ENCODE measurements at places on chromosomes 16 and 17.

DNA sequence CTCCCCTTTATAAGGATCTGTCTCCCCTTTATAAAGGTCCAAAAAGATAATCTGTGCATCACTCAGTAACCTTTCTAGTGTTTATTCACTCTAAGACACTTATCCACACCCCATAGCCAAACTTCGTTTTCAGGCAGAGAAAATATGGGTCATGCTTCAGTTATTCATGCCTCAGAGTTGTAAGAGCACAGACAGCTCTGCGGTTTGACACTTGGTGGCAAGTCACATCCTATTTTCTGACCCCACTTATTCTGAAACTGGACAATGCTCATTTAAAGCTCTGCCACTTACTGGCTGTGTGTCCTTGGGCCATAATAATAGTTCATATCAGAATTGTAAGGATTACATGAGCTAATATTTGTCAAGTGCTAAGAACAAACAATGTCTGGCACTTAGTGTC, 2.0 kb upstream of the KRTAP2-1 start:
- peak; percentile 54 for DNase-seq

DNA sequence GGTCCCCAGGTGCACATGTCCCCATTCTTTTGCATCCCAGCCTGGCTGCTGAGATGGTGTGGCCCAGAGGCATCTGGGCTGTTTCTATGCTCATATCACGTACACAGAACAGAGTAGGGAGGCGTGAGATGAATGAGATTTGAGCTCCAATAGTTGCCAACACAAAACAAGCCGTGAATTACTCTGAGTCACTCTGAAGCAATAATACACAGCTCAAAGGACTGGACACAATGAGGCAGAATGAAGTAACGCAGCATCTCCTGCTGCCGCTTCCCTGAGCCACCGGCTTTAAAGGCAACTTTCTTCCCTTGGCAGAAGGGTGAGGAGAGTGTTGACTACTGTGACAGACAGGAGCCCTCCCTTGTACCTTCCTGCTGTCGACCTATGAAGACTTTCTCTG, 33.9 kb upstream of the CLEC18B start:
- DNase-seq = no peak

- no peak for DNase-seq
Measured at GRCh38 chr17:81240761-81241160, 1.6 kb downstream of the NDUFAF8 start.

- DNase-seq = no peak
Measured at GRCh38 chr17:62825182-62825581, 17.1 kb upstream of the MARCHF10 start.

GRCh38 chr16:22001591-22001990, 675 bp upstream of the PDZD9 start:
- DNase-seq = peak; percentile 29

Data from fibroblast of skin of abdomen (primary cell).